ENCODE measurements at places on chromosomes 2 and 18. TPM values are rescaled to one million over a fixed set of nuclear protein-coding genes. Genes with fewer than 3 reads are reported as not detected.

MC4R gene
- total RNA-seq = not detected

CHN1 gene
- 20.8 TPM for total RNA-seq

SPRED2 gene
- total RNA-seq = 60.1 TPM

ITGB6 gene
- 0.08 TPM for total RNA-seq

RUFY4 gene
- not detected for total RNA-seq

DNA sequence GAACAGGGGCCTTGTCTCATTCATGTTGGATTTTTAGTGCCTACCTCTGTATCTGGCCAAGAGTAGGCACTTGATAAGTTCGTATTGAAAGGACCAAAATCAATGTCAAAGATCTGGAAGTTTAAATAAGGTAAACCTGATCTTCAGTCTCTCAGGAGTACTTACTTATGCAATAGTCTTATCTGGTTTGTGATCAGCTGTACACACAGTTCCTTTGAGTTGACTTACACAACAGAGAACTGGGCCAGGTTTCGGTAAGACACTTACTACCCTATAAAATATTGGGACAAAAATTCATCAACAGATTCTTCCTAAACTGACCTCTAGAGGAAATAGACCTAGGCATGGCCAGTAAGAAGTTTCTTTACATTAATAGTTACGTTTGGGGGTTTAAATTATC, 113.6 kb upstream of the NXPH2 start:
- H3K4me3 ChIP-seq = no peak overlapping the region
- no peak overlapping the region for H3K27ac ChIP-seq
- no peak for DNase-seq
- no peaks in the 10 kb centered on the region for H3K36me3 ChIP-seq
- H3K27me3 ChIP-seq = no peaks in the 10 kb centered on the region

- no peaks in the 10 kb centered on the region for H3K4me1 ChIP-seq
- H3K36me3 ChIP-seq = no peaks in the 10 kb centered on the region
- DNase-seq = no peak
- no peaks in the 10 kb centered on the region for H3K27me3 ChIP-seq
- H3K4me3 ChIP-seq = no peak overlapping the region
Observed at GRCh38 chr2:129376426-129377077, 602.9 kb upstream of the RAB6C start.

GRCh38 chr2:60507211-60507965, 46.1 kb downstream of the BCL11A start:
- H3K27me3 ChIP-seq = peaks cover 5% of the 10 kb centered on the region
- H3K27ac ChIP-seq = no peak overlapping the region
- H3K4me3 ChIP-seq = no peak overlapping the region
- DNase-seq = no peak

DNA sequence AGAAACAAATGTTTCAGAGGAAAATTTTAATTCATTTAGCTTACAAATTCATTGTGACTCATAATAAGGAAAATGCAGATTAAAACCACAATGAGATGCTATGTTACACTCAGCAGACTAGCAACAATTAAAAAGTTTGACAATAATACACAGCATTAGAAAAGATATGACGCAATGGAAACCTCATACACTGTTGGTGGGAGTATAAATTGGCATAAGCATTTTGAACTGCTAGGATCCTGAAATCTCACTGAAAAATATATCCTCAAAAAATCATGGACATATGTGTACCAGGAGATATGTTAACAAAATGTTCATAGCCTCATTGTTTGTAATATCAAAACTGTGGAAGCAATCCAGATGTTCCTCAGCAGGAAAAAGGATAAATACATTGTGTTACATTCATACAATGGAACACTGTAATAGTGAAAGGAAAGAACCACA, 13.7 kb downstream of the CALCRL start:
- DNase-seq = no peak
- H3K36me3 ChIP-seq = no peaks in the 10 kb centered on the region
- no peak overlapping the region for H3K4me3 ChIP-seq
- H3K27ac ChIP-seq = no peak overlapping the region
- H3K27me3 ChIP-seq = no peaks in the 10 kb centered on the region

GRCh38 chr2:44949329-44950151, 8.0 kb downstream of the SIX3 start:
- no peaks in the 10 kb centered on the region for H3K27me3 ChIP-seq
- no peak overlapping the region for H3K4me3 ChIP-seq
- no peak overlapping the region for H3K27ac ChIP-seq
- H3K4me1 ChIP-seq = no peaks in the 10 kb centered on the region
- H3K36me3 ChIP-seq = no peaks in the 10 kb centered on the region

GRCh38 chr2:73837847-73838585, 9.3 kb downstream of the STAMBP start:
- DNase-seq = no peak
- no peaks in the 10 kb centered on the region for H3K36me3 ChIP-seq

- H3K4me3 ChIP-seq = no peak overlapping the region
- H3K27me3 ChIP-seq = no peaks in the 10 kb centered on the region
- H3K4me1 ChIP-seq = no peaks in the 10 kb centered on the region
Observed at GRCh38 chr18:57014772-57015413, 132.0 kb upstream of the BOD1L2 start.

DNA sequence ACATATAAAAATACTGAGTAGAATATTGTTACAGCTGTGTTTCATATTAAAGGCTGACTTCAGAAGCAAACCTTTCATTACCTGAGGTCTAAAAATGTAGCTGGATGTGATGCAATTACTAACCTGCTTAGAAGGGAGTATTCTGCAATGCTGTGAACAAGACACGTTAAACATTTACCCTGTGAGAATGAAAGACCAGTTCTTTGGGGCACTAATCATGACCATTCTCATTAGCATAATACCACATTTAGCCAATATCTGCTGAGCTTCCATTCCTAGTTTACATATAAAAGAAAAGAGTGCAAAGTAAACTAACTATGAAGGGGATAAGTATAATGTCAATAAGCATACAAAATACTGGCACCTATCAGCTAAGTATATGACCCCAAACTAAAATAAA, 784.0 kb upstream of the KLHL29 start:
- DNase-seq = no peak
- H3K36me3 ChIP-seq = no peaks in the 10 kb centered on the region
- no peak overlapping the region for H3K4me3 ChIP-seq
- H3K4me1 ChIP-seq = no peaks in the 10 kb centered on the region
- H3K27ac ChIP-seq = no peak overlapping the region

DNA sequence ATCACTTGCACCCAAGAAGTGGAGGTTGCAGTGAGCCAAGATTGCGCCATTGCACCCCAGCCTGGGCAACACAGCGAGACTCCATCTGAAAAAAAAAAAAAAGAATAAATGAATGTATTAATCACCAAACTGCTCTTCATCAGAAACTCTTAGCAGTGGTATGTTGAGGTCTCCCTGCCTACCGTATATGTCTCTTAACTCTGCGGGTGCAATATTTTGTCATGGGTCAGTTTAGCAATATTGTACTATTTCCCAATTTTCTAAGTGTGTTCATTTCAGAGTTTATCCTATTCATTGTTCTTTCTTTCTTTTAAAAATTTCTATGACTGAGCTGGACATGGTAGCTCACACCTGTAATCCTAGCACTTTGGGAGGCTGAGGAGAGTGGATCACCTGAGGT, 37.9 kb upstream of the MAP4K3 start:
- H3K36me3 ChIP-seq = no peaks in the 10 kb centered on the region
- H3K27me3 ChIP-seq = no peaks in the 10 kb centered on the region
- H3K4me1 ChIP-seq = no peaks in the 10 kb centered on the region
- no peak overlapping the region for H3K27ac ChIP-seq
- DNase-seq = no peak

DNA sequence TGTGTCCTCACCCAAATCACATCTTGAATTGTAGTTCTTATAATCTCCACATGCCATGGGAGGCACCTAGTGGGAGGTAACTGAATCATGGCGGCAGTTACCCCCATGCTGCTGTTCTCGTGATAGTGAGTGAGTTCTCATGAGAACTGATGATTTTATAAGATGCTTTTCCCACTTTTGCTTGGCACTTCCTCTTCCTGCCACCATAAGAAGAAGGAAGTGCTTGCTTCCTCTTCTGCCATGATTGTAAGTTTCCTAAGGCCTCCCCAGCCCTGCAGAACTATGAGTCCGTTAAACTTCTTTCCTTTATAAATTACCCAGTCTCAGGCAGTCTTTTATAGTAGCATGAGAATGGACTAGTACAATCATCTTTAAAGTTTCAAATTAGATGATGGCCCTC, 902.4 kb upstream of the PIK3C3 start:
- H3K4me3 ChIP-seq = no peak overlapping the region
- no peak for DNase-seq
- no peaks in the 10 kb centered on the region for H3K27me3 ChIP-seq

DNA sequence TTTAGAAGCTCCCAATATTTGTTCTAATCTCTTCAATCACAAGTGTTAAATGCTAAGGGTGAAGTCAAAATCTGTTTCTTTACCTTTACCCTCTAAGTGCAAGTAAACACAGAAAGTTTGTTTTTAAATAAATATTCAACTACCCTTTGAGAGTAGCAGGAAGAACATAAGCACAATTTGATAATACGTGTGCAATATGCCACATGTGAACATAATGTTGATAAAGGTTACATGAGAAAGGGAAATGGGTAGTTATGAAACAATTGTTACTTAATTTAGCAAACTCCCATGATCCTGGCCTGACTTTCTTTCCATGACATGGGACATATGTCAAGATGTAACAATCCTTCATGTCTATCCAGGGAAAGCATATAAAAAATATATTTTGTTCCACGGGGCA, 7.1 kb downstream of the SPRED2 start:
- no peak overlapping the region for H3K4me3 ChIP-seq
- peaks cover 72% of the 10 kb centered on the region for H3K4me1 ChIP-seq
- no peak for DNase-seq
- H3K27ac ChIP-seq = no peak overlapping the region
- no peaks in the 10 kb centered on the region for H3K36me3 ChIP-seq

GRCh38 chr2:16635791-16636699, 29.6 kb downstream of the CYRIA start:
- H3K4me3 ChIP-seq = no peak overlapping the region
- H3K27me3 ChIP-seq = no peaks in the 10 kb centered on the region
- no peaks in the 10 kb centered on the region for H3K36me3 ChIP-seq

DNA sequence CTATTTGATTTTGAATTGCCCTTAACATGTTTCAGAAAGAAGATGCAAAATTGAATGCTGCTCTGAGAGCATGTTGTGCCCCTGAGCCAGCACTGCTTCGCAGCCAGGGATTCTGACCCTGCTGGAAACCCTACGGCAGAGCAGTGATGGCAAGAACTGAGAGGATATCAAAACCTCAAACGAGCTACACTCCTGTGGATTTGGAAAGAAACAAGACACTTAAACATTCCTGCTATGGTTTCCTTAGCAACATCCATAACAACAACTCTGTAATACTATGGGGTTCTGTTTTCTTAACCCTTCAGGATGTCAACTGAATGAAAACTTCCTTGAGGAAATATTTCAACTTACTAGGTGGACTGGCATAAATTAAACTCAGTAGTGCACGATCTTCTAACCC, 649.1 kb downstream of the NYAP2 start:
- no peaks in the 10 kb centered on the region for H3K27me3 ChIP-seq
- no peak overlapping the region for H3K4me3 ChIP-seq
- H3K4me1 ChIP-seq = peaks cover 6% of the 10 kb centered on the region
- DNase-seq = no peak
- peak overlapping the region; percentile 59 for H3K27ac ChIP-seq
- H3K36me3 ChIP-seq = no peaks in the 10 kb centered on the region

Measured in Panc1 (cell line).